ENCODE measurements at places on chromosomes 1 and 21.

DNA sequence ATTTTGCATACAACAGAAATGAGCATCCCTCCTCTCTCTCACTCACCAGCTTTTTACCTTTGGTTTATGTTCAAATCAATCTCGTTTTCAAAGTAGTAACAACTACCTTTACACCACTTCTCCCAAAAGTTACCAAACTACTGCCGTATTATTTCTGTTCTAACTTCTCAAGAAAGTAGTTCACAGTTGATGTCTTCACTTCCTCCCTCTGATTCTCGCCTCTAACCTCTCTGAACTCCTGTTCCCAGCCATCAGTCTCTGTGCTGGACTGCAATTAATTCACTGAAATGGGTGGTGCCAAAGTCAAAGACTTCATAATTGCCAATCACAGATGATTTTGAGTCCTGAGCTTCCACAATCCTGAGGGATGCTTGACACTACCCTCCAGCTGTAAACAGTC, 54.0 kb downstream of the ZNF281 start:
- no peak overlapping the region for H3K4me3 ChIP-seq
- peaks cover 8% of the 10 kb centered on the region for H3K4me1 ChIP-seq
- no peaks in the 10 kb centered on the region for H3K36me3 ChIP-seq
- no peaks in the 10 kb centered on the region for H3K27me3 ChIP-seq
- DNase-seq = no peak

- no peak for DNase-seq
- no peak overlapping the region for H3K4me3 ChIP-seq
- no peaks in the 10 kb centered on the region for H3K36me3 ChIP-seq
- H3K4me1 ChIP-seq = peaks cover 8% of the 10 kb centered on the region
Observed at GRCh38 chr21:41620541-41620940, 112.6 kb upstream of the TMPRSS2 start.

GRCh38 chr1:44717653-44718052, 13.3 kb downstream of the RNU5D-1 start:
- H3K27ac ChIP-seq = no peak overlapping the region
- no peak overlapping the region for H3K4me3 ChIP-seq
- no peak for DNase-seq

DNA sequence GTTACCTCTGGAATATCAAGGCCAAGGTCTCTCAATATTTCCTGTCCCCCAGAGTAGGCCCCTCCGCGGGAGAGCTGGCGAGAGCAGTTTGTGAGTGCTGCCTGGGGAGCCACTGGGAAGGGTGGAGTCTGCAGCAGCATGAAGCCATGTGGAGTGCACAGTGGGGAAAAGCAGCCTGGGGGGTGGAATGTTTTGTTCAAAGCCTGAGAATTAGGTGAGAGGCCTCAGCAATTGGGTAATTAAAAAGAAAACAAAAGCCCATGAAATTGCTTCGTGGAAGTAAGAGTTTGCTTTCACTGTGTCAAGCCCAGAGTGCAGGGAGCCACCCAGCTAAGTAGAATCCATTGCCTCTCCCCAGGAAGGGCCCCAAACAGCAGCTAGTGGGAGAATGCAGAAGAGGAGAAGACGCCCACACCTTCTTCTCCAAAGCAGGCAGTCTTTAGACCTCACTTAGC, 30.2 kb upstream of the DISC1 start:
- peak overlapping the region; percentile 52 for H3K27ac ChIP-seq
- H3K27me3 ChIP-seq = no peaks in the 10 kb centered on the region
- peaks cover 26% of the 10 kb centered on the region for H3K4me1 ChIP-seq
- no peaks in the 10 kb centered on the region for H3K36me3 ChIP-seq
- no peak for DNase-seq
- H3K4me3 ChIP-seq = no peak overlapping the region

All from left ventricle myocardium inferior (tissue), 1 donor.